Coronary artery (tissue), 2 donors: ENCODE measurements at places on chromosomes 11 and 22.
A peak's percentile ranks its signal among the peaks of the same experiment; 100 is the strongest.

DNA sequence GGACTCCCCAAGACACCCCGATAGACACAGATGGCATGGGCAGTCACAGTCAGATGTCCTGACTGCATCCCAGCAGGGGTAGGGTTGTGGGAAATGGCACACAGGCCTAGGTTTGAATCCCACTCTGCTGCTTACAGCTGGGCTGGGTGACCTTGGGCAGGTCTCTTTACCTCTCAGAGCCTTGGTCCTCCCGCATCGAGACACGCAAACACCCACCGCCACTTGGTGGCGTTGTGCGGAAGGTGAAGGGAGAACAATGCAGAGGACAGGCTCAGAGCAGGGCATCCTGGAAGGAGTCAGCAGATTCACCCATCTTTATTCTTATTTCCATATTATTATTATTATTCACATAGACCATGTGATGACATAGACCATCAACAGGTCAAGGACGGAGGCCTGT, 140.5 kb downstream of the MIAT start:
- no peak for DNase-seq

DNA sequence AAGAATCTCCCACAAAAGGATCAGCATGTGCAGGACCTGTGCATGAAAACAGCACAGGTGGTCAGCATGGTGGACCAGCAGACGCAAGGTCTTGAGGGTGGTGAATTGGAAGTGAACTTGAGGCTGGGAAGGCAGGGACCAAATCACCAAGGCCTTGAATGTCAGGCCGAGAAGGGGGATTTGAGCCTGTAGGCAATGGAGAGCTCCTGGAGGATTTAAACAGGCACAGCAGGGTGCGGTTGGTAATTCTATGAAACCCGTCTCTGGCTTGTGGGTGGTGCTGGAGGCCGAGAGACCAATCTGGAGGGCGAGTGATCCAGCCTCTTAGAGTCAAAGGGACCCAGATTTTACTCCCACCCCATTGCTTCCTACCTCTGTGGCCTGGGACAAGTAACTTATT, 2.4 kb downstream of the TSKU start:
- no peak for DNase-seq

- no peak for DNase-seq
Observed at GRCh38 chr11:96708219-96708878, 318.5 kb downstream of the JRKL start.

- peak; percentile 73 for DNase-seq
Observed at GRCh38 chr11:8066911-8067455, 14.0 kb upstream of the TUB start.
